ENCODE measurements at places on chromosomes 16 and 17. TPM values are rescaled to one million over a fixed set of nuclear protein-coding genes. Genes with fewer than 3 reads are reported as not detected.

GRCh38 chr17:77177002-77177741 is 36.4 kb downstream of the SEC14L1 start:
- no peak for DNase-seq

DNA sequence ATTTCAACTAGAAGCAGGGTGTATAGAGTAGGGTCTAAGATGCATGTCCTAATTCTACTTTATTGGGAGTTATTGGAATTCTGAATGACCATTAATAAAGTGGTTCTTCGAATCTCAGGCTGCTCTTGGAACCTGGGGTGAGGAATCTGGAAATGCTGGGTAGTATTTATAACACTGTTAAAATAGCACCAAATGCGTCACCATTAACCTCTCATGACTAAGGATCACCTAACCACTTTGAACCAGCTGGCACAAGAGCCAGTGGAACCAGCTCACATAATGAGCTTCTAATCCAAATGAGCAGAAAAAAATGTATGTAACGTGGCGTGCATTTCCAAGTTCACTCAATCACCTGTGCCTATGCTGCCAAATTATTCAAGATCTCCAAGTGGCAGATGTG is 281.7 kb downstream of the GRIN2A start:
- no peak for DNase-seq

DNA sequence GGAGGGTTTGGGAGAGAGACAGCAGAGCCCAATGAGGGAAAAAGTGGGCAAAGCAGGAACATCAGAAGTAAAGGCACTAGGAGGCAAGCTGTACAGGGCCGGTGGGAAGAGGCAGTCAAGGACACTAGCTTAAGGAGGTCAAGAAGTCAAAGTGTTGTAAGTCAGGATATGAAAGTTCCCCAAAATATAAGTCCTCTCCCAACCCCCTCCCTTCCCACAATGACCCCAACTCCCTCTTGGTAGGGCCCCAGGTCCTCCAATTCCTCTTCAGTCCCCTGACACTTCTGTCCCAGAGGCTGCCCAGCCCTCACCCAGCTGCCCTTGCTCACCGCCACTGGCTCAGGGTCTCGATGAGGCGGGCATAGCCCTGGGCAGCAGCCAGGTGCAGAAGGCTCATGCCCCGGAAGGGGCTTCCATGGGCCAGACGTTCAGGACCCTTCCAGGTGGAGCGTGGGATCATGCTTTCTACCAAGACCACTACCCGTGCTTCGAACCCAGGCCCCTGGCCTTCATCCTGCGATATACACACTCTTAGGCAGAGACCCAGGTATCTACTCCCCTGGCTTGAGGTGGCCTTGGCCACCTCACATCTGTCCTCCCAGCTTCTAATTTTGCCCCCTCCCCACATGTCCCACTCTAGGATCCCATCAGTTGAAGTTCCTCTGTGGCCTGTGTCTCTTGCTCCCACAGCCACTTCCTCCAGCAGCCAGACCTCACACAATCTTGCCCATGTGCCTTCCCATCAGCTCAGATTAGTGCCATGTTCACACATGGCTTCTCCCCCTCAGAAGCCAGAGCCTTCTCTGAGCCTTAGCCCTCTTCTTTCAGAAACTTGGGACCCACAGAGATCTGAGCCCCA is 5.9 kb upstream of the SPAG7 start:
- no peak for DNase-seq

GRCh38 chr16:86038926-86039310 is 140.0 kb downstream of the IRF8 start:
- peak; percentile 61 for DNase-seq

Gene ARHGAP44
- 8.3 TPM for total RNA-seq

DNA sequence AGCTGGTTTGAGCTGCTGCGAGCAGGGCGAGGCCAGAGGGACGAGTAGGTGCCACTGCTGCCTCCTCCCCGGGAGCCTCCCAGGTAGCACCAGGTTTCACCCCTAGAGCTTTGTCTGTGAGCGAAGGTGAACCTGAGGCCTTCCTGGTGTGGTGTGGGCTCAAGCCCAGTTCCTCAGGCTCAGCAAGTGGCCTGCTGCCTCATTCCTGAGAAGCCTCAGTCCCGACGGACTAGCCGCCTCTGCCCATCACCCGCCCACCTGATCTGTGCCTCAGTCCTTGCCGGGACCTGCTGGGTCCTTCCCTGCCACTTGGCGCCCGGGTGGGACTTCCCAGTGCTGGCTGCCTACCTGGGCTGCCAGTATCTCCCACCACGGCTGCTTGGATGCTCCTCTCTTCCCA is 1.7 kb downstream of the NLRC3 start:
- no peak for DNase-seq

DNA sequence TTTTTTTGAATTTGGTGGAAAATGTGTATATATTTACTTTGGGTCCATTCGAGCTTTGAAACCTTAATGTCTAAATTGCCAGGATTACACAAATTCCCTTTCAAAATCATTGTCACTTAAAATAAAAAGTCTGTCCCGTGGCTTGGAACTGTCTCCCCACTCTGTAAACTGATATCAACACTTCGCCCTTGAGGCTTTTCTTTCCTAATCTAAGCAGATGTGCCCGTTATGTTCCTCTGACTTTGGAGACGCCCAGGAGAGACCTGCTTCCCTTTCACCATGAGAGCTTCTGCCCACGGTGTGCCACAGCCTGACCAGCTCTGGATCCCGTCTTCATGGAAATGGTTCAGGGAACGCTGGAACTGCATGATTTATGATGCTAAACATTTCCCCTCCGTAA is 151.3 kb downstream of the C16orf95 start:
- no peak for DNase-seq

GRCh38 chr17:62790564-62790986 is 17.5 kb downstream of the MARCHF10 start:
- DNase-seq: no peak

GRCh38 chr16:7303660-7304200 is 28.9 kb upstream of the RBFOX1 start:
- DNase-seq: no peak

DNA sequence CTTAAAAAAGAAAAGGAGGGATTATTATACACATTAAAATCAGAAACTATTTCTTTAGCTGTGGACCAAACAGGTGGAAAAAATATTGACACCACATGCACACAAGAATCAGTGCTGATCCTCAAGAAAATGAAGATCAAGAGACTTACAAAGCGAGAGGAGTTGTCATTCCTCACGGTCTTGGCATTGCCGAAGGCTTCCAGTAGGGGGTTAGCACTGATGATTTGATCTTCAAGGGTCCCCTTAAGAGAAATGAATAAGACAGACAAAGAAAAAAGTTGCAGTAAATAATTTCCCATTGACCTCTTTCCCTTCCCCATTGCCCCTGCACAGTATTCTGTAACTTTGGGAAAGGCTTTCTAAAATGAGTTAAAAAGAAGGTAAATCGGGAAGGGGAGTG is 6.0 kb downstream of the MYH4 start:
- DNase-seq: no peak

DNA sequence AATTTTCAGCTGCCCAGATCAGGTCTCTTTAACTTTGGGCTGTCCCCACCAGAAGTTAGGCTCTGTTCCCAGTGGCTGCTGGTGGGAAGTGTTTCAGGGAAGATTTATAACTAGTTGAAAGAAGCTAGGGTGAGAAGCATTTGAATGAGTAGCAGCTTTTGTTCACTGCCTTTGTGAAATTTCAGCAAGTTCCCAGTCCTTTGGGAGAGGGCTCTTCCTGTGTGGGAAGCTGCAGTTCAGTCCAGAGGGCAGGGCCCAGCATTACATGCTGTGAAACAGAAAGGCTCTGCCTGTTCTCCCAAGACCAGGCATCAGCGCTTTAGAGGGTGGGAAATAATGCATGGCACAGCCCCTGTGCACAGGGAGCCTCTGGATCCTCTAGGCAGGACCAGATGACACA is 17.8 kb downstream of the PROCA1 start:
- no peak for DNase-seq

DNA sequence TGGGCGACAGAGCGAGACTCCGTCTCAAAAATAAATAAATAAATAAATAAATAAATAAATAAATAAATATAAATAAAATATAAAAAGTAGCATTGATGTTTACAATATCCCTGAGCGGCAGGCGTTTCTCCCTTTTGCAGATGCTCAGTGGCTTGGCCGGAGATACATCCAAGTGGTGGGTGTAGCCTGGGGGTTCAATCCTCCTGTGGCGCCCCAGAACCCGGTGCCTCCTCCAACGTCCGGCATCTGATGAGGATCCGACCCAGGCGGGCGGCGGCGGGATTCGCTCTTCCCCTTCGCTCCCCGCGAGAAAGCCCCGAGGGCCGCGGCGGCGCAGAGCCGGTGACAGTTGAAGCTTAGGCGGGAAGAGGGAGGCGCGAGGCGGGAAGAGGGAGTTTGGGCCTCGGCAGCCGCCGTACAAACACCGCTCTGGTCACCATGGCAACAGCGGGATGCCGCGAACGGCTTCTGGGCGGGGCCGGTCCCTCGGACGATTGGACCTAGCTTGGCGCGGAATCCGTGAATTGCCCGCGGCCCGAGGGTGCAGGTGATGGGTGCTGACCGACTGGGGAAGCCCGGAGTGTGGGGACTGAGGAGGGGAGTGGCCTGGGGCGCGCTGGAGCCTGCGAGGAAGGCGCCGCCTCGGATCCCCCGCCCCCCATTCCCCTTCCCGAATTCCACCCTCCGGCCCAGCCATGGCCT is 12.7 kb upstream of the ALDOA start:
- peak; percentile 96 for DNase-seq

Gene ZNF764
- 11.4 TPM for total RNA-seq

DNA sequence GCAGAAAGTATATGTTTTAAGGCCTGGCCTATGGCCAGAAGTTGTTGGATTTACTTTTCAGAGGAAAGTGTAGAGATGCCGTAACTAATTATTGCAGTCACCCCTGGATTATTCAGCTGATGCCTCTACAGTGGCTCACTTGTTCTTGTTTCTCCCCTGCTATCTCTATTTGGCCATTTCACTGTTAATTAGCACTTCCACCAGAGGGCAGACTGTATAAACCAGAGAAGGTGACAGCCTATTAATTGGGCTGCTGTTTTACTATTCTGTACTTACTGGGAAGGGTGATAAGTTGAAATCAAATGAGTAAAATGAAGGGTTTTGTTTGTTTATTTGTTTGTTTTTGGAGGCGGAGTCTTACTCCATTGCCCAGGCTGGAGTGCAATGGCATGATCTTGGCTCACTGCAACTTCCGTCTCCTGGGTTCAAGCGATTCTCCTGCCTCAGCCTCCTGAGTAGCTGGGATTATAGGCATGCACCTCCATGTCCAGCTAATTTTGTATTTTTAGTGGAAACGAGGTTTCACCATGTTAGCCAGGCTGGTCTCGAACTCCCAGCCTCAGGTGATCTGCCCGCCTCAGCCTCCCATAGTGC is 66.0 kb downstream of the CDK12 start:
- no peak for DNase-seq

GRCh38 chr16:86765389-86766026 is 187.2 kb downstream of the FOXL1 start:
- DNase-seq: peak; percentile 24

Gene USH1G
- not detected for total RNA-seq

GRCh38 chr17:38455288-38455915 is 27.1 kb downstream of the ARHGAP23 start:
- DNase-seq: no peak

- DNase-seq: no peak
These were observed 13.4 kb upstream of the PDK2 start for GRCh38 chr17:50081757-50082156.

- DNase-seq: no peak
These were observed 128.1 kb downstream of the KIF2B start for GRCh38 chr17:53950858-53951250.

Gene CPHXL2
- not detected for total RNA-seq

Gene PRSS53
- 0.59 TPM for total RNA-seq

DNA sequence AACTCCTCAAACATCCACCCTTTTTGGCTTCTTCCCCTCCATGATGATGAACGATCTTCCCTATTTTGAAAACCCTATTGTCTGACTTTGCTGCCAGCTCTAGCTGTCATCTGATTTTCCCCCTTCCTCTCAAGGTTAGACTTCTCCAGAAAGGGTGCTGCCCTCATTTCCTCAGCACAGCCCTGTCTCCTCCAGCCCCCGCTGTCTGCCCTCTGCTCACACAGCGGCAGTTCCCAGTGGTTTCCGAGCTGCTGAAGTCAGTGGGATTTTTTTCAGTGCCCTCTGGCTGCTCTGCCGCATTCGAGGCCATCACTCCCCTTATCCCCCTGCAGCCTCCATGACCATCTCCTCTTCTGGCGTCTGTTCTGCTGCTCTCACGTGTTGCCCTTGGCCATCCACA is 26.6 kb upstream of the C17orf107 start:
- no peak for DNase-seq

- DNase-seq: no peak
These were observed 15.6 kb downstream of the PLEKHG4 start for GRCh38 chr16:67294938-67295361.
